ENCODE measurements at places on chromosomes 7 and 10.
A peak's percentile ranks its signal among the peaks of the same experiment; 100 is the strongest.

GRCh38 chr7:114663502-114663901 lies 248.9 kb downstream of the FOXP2 start:
- DNase-seq, result no peak

DNA sequence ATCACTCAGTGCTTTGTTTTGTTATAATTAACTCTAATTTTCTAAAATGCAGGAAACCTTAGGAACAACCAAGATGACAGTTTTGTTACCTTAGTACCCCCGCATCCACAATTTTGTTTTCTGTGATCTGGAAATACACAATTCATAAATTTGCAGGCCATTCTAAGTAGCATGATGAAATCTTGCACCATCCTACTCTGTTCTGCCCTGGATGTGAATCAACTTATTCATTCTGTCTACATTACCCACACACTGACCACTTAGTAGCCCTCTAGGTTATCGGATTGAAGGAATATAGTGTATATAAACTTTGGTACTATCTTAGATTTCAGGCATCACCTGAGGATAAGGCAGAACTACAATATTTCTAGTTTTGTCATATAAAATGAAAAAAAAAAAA lies 155.9 kb downstream of the CTTNBP2 start:
- DNase-seq, result no peak

DNA sequence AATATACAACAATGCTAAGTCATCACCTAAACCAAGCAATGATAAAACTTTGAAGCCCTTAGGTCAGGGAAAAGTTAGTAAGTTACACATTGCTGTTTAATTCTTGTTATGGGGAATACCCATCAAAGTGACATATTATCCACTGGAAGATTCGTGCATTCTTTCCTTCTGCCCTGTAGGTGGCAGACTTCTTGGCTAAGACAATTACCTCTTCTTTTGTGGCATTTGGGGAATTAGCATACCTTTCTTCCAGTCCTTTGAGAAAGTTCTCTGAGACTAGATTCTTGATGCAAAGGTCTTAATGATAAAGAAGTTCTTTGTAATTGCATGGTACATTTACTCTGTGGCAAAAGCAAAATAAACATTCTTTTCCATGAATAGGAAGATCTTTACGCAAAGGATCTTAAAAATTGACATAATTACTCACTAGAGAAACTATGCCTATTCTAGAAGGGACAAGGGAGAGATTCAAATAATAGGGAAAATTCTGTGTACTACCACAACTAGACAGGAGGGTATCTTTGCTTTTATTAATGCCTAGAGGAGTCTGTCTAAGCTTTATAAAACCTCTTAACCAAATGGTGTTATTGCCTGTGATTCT lies 395.9 kb downstream of the GRM8 start:
- DNase-seq, result no peak

GRCh38 chr7:49669285-49669684 lies 104.2 kb upstream of the VWC2 start:
- DNase-seq, result no peak

- no peak for DNase-seq
These were observed 5.7 kb upstream of the PRR15 start for GRCh38 chr7:29557954-29558353.

DNA sequence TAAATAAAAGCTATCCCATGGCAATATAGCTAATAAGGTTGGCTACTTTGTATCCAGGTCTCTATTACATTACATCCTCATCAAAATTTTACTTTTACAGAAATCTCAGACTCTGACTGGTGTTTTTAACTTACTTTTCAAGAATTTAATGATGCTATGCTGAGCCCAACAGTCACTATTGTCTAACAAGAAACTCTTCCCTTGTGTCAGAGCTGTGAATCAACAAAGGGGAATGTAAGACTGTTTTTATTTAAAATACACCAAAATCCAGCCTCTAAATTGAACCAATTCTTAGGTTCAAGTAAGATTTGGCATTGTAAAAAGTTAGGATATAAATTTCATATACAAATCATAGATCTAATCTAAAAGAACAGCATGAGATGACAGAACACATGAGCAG lies 7.0 kb downstream of the RTKN2 start:
- no peak for DNase-seq

- no peak for DNase-seq
These were observed 39.9 kb downstream of the LRRC18 start for GRCh38 chr10:48899781-48900180.

GRCh38 chr7:104625956-104626355 lies 297.6 kb downstream of the LHFPL3 start:
- DNase-seq, result no peak

DNA sequence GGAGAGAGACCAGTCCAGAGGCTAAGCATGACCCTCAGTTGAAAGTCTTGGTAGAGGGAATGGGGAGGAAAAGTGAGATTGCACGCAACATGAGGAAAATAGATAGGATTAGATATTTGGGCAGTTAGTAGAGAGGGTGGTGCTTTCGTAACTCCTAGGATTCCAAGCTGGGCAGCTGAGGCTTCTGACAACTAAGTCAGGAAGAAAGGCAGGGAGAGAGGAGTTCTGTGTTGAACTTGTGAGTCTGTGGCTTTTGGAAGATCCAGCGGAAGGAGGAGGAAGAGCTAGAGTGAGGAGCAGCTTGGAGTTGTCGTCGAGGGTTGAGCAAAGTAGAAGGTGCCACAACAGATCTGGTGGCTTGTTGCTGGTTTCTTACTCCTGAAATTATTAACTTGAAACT lies 21.8 kb downstream of the CUL1 start:
- DNase-seq, result no peak

DNA sequence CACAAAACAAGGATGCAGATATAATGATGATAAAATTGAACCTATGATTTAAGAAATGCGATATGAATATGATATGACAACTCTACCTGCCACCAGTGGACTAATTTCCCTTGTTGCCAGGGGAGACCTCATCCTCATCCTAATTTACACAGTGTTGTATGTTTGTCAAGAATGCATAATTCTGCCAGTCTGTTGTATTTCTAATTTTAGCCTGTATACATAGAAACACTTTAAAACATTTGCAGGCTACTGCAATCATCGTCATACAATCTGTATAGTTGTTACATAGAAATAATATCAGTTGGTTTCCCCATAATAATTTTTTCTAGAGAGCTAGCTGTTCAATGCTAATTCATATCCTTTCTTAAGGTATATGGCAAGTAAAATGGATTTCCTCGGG lies 274.2 kb downstream of the DPP6 start:
- no peak for DNase-seq

GRCh38 chr10:102410429-102411073 lies 8.0 kb downstream of the PSD start:
- DNase-seq, result peak; percentile 74

- no peak for DNase-seq
These were observed 141.1 kb downstream of the PKD1L1 start for GRCh38 chr7:47807126-47807525.

GRCh38 chr10:132692311-132692710 lies 93.6 kb downstream of the NKX6-2 start:
- no peak for DNase-seq

DNA sequence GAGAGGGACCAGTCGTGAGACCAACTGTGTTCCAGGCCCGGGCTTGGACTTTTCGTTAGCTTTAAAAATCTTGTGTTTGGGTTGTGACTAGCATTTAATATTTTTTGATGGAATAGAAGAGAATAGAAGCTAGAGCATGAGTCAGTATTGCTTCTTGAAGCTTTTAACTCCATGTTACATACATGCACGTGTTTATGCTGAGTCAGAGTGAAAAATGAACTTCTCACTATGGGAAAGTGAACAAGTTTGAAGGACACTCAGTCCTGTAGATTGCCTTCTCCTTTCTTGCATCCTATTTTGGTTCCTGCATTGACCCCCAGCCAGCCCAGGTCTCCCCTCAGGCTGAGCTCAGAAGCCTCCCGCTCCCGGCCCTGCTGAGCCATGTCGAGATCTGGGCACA lies 31.8 kb downstream of the GHRHR start:
- no peak for DNase-seq

GRCh38 chr10:6191147-6191546 lies 11.6 kb upstream of the PFKFB3 start:
- DNase-seq, result no peak

DNA sequence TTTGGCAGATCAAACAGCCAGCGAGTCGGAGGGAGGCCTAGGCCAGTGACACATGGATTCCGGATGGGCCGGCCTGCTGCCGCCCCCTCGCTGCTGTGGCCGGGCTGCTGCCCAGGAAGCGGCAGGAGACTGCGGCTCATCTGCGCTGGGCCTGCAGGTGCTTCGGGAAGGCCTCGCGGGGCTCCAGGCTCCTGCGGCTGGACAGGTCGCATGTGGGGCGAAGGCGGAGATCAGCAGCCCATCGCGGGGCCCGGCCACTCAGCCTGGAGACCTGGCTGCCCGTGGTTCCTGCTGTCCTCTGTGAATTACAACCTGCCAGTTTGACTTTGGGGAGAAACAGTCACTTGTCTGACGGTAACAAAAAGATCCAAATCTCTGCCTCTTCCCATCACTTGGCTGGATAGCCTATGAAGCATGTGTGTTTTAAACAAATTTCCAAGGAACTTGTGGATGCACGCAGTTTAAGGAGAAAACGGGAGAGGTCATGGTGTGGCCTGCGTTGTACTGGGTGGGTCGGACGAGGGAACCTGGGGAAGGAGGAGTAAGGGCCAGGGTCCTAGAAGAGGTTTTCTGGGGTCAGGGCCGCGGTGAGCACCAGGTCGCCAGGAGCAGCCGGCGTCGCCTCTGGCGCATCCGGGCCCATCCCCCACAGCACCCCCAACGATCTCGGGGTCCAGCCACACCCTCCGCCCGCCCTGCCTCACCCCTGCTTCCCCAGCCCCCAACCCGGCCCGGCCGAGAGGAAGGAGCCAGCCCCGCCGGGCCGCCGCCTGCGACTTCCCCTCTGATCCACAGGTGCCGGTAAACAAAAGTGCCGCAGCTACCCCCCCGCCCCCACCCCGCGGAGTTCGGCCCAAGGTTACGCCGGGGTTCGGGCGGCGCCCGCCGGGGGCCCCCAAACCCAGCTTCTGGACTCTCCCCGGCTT lies 1.6 kb downstream of the SPOCK2 start:
- DNase-seq, result peak; percentile 57

GRCh38 chr10:28940158-28940888 lies 263.0 kb downstream of the BAMBI start:
- DNase-seq, result no peak

- no peak for DNase-seq
These were observed 143.1 kb upstream of the CDCA7L start for GRCh38 chr7:22088827-22089226.

DNA sequence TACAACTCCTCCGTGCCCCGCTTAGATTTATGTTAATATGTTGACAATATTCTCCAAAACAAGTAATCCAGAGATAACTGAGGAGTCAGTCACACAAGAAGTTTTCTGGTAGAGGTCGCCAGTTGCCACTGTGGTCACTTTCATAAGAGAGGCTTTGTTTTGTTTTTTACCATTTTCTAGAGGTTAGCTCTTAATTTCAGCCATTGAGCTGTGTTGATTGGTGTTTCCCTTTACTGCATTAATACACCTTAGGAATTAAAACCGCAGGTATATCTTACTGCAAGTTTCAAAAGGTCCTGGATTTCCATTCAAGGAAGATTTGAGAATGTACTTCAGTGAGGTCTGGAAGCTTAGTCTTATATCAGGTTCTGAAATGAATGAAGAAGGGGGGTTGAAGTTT lies 3.5 kb downstream of the BMI1 start:
- no peak for DNase-seq

Measured in stimulated activated CD4-positive, alpha-beta T cell treated with anti-CD3 and anti-CD28 coated beads, Interleukin-4, amount 100 ng/mL, for 4 hours (primary cell).